Stimulated activated CD4-positive, alpha-beta T cell treated with anti-CD3 and anti-CD28 coated beads, Interleukin-1b, Interleukin-23, amount 100 ng/mL, for 48 hours (primary cell): ENCODE measurements at places on chromosomes 2 and 18.
A peak's percentile ranks its signal among the peaks of the same experiment; 100 is the strongest.

- no peak for DNase-seq
Observed at GRCh38 chr2:11357428-11357972, 13.1 kb upstream of the ROCK2 start.

- DNase-seq = no peak
Observed at GRCh38 chr2:224887141-224887540, 155.1 kb downstream of the DOCK10 start.

DNA sequence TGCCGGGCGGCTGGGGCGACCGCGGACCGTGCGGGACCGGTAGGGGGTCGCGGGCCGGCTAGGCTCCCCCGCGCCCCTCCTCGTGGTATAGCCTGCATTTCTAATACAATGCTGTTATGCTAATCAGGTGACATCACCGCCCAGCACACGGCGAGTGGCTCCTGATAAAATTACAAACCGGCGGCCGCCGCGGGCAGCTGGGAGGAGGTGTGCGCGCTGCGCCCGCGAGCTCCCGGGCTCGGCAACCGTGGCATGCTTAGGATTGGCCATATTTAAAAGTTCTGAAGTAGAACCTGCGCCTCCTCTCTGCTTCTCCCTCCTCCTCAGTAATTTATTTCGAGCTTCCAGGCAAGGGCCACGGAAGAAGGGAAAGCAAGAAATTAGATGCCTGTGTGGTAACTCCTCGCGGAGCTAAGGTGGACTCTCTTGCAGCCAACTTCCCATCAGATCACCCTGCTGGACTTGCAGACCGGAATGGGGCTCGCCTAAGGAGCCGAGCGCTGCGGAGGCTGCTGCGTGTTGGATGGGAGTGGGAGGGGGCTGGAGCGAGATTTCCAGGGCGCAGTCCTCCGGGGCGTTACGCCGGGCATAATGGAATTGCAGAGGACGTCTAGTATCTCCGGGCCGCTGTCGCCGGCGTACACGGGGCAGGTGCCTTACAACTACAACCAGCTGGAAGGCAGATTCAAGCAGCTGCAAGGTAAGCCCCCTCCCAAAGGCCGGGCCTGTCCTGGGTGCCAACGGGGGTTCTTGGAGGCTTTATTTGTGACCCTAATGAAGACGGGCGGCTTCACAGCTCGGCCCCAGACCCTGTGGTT is 102.3 kb downstream of the SPTBN1 start:
- peak; percentile 73 for DNase-seq

DNA sequence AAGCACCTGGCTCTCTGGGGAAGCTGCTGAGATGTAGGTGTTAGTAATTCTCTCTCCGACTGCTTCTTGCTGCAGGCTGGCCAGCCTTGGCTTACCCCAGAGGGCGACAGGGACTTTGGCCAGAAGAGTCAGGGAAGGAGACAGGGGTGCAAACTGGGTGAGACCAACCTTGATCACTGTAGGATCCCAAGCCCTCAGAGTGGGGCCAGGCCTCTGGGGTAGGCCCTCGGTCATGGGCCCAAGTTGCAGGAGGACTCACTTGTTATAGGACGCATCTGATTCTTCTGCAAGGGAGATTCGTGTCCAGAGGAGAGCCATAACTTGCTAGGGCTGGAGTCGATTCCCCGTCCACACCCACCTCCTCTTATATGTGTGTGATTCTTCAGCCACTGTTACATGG is 111.7 kb upstream of the SIX3 start:
- DNase-seq = no peak

DNA sequence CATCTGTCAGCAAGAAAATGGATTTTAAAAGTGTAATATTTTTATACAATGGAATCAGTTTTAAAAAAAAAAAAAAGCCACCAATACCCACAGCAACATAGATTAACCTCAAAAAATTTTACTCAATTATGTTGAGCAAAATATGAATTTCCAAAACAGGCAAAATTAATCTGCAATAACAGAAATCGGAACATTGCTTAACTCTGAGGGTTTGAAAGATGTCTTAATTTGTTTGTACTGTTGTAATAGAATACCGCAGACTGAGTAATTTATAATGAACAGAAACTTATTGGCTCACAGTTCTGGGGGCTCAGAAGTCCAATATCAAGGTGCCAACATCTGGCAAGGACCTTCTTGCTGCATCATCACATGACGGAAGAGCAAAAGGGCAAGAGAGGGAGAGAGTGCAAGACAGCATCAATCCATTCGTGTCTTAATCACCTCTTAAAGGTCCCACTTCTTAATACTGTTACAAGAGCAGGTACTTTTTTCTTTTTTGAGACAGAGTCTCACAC is 31.8 kb upstream of the TNFAIP6 start:
- DNase-seq = no peak
